Spleen (tissue), 13 donors: ENCODE measurements at places on chromosomes 5 and 9. TPM values are rescaled to one million over a fixed set of nuclear protein-coding genes. Genes with fewer than 3 reads are reported as not detected.

DNA sequence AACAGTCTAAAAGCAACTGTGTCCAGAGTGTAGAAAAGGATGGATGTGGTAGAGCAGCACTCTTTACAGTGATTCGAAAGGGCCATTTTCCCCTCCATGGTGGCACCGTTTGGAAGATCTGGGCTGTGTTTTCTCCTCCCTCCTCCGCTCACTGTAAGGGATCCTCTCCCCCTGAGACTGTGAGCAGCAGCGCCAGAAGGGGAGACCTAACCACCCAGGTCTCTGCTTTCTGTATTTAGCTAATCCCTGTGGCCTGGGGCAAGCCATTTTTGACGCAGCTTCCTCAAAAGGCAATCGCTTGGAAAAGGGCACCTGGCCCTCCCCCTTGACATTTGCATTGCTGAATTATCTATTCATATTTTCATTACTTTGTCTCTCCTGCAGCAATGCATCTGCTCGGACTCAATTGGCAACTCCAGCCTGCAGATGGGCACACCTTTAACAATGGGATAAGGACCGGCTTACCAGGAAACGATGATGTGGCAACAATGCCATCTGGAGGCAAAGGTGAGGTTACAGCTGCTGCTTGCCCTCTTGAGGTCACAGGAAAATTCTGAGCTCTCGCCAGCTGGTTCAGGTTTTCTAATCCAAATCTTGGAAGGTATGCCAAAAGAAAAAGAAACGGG is 244.3 kb upstream of the WWC1 start:
- no peak for DNase-seq

GRCh38 chr9:130555968-130556367 is 23.4 kb upstream of the FUBP3 start:
- DNase-seq, result peak; percentile 15

DNA sequence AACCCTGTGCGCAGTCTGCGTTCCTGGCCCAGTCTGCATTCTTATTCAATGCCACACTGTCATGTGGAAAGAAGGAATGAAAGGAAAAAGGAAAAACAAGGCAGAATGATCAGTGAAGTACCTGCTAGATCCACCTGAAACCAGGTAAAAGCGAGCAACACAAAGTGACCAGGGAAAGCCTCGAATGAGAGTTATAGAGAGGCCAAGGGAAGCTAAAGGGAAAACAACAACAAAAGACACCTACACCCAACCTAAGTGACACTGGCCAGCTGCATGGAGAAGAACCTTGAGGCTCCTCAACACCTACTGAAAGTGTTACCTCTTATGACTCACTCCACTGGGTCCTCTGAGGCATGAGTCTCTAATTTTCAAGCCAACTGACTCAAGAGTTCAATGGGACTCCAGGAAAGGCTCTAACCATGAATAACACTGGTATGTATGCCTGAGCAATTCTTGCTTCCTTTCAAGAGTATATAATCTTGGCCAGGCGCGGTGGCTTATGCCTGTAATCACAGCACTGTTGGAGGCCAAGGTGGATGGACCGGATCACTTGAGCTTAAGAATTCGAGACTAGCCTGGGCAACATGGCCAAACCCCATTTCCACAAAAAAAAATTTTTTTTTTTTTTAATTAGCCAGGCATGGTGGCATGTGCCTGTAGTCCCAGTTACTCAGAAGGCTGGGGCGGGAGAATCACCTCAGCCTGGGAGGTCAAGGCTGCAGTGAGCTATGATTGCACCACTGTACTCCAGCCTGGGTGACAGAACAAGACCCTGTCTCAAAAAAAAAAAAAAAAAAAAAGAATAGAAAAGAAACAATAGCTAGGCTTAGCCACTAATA is 29.0 kb downstream of the MTMR12 start:
- DNase-seq, result no peak

DNA sequence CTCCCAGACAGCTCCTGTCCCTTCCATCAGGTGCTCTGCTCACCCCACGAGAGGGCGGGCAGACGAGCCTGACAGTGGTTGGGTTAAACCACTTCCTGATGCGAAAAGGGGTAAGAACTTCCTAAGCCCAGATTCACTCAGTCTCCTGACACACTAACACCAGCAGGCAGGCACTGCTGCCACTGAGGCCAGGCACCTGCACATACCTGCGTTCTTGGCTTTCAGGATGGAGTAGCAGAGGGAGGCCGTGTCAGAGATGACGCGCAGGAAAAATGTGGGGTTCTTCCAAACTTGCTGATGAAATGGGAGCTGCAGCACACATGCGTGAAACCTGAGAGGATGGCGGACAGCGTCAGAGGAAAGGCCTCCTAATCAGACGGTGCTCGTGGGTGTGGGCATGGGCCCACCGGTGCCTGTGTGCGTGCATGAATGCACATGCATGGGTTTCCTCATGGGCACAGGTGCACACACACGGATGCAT is 29.9 kb downstream of the SLC6A18 start:
- no peak for DNase-seq

DNA sequence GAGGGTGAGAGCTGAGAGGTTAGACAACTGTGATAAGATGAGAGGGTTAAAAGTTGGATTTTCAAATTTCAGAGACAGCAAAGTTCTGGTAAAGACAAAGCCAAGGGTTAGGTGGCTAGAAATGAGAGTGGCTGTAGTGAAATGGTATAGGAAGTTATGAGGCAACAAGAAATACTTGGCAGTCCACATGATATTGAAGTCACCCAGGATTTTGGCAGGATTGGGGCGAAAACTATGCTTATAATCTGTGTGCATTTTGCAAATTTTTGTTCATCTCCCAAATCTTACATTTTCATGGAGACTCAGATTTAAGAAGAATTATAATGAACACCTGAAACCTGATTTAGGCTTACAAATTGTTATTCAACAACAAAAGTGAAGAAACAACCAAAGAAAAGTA is 35.6 kb downstream of the C9 start:
- no peak for DNase-seq

- DNase-seq, result no peak
Observed at GRCh38 chr9:70485273-70485858, 70.9 kb upstream of the KLF9 start.

DNA sequence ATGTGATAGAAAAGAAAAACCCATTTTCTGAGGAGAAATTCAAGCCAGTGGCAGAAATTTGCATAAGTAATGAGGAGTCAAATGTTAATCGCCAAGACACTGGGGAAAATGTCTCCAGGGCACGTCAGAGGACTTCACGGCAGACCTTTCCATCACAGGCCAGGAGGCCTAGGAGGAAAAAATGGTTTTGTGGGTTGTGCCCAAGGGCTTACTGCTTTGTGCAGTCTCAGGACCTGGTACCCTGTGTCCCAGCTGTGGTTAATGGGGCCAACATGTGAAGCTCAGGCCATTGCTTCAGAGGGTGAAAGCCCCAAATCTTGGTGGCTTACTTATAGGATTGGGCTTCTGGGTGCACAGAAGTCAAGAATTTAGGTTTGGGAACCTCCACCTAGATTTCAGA is 54.8 kb upstream of the ADAMTS2 start:
- DNase-seq, result no peak

CDC14B gene
- 7.0 TPM for total RNA-seq

GRCh38 chr5:173496129-173496882 is 120.1 kb downstream of the BOD1 start:
- DNase-seq, result no peak

DNA sequence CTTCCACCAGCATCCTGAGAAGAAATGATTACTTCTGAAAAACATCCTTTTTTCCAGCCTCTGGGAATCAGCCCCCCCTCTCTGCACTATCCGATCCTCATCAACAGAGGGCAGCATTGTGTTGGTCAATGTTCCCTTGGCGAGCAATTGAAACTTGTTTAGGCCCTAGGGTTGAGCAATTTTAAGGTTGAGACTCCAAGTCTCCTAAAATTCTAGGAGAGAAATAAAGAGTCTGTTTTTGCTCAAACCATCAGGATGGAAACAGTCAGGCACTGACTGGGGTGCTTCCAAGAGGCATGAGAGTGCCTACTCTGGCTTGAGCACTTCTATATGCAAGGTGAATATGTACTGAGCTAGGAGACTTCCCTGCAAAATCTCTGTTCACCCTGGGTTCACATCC is 12.4 kb upstream of the CYFIP2 start:
- DNase-seq, result no peak

DNA sequence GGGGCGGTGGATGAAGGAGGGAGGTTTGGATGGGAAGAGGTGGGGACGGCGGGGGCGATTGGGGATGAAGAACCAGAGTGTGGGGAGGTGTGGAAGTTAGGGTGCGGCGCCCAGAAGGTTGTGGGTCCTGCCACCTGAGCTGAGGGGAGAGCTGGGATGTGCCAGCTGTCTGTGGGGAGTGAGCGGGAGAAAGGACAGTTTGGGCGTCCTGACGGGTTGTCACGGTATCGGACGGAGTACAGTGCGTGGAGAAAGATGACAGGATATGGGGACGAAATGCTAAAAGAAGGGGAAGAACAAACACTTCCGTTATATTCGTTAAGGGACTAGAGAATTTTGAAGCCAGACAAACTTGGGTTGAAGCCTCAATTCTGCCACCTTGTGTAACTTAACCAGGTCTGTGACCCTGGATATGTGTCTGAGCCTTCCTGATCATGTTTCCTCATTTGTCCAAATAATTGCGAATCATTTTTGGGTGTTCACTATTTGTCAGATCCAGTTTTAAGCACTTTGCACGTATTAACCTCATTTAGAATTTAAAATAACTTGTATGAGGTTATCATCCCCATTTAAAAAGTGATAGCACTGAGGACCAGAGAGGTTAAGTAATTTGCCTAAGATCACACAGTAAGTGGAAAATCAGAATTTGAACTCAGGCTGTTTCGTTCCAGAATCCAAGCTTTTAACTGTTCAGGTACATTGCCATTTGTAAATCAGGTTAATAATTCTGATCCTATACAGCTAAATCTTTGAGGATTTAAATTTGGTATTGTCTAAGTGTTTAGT is 689 bp downstream of the CNTRL start:
- no peak for DNase-seq

- no peak for DNase-seq
Observed at GRCh38 chr5:127536687-127537086, 19.2 kb downstream of the PRRC1 start.
